ENCODE measurements at places on chromosomes 4 and X.

- DNase-seq = peak; percentile 9
Observed at GRCh38 chr4:166458756-166459155, 585.7 kb downstream of the TLL1 start.

DNA sequence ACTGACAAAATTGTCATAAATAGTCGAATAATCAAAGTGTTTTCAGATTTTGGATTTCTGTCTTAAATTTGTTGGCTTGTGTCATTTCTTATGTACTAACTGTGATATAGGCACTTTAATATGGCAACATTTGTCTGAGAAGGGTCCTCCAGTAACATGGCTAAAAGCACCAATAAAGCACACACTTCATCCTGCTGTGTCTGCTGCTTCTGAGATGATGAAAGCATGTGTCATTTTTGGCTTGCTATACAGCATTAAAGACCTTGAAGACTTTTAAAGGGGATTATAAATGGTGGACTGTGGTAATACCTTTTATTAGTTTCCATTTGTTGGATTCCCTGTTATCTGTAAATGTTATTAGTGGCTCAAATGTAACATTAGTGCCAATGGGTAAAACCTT, 551.8 kb upstream of the GRID2 start:
- no peak for DNase-seq

GRCh38 chr4:87339440-87339839, 16.8 kb upstream of the HSD17B13 start:
- DNase-seq = no peak

DNA sequence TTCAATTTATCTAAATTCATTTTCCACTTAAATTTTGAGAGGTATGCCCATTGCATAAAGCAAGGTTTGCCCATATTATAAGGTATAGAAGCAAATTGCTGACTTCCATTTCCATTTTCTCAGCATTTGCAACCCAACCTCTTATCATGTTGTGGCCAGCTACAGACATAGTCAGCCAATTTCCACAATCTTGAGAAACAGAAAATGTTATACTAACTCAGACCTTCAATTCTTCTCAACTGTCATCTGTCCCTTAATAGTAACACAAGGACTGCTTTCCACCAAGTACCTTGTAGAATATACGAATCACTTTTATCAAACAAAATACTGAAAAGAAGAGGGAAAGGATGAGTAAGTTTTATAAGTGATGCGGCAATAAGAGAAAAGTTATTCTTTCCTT, 11.2 kb upstream of the GRIA3 start:
- no peak for DNase-seq

- no peak for DNase-seq
Observed at GRCh38 chr4:66035701-66036100, 365.4 kb upstream of the EPHA5 start.

DNA sequence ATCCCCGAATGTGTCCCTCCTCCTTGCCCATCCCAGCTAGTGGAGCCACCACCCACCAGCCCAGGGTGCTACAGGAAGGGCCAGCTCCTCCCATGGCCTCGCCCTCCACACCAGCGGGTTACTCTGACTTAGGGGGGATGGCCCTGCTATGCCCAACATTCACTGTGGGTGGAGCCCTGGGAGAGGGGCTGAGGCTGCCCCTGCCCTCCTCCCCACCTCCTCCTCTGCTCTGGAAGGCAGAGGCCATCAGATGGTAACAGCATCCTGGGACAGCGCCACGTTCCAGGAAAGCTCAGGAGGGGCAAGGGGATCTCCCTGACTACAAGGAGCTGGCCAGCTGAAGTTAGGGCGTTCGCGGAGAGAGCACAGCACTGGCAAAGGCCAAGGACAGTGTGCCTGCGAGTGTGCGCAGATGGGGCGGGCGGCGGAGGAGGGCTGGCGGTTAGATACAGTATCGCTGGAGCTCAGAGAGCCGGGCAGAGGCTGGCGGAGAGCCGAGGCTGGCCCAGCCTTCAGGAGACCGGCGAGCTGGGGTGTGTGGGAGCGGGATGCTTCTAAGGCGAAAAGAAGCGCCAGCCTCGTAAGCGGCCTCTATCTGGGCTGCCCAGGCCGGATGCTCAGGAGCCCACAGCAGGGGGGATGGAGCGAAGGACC, 1.5 kb downstream of the JAKMIP1 start:
- DNase-seq = no peak

DNA sequence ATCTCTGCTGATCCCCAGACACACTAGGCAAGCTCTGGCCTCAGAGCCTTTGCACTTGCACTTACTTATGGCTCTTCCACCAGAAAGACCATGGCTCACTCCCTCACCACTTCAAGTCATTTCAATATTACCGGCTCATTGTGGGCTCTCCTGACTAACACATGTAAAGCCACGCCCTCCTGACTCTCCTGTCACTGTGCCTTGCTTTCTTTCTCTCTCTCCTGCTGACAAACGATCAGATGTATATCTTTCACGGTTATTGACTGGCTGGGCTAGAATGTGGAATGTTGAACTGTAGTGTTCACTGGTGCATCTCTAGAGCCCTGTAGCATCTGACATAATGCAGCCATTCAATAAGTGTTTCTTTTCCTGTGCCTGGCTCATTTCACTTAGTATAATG, 425.1 kb downstream of the RAB28 start:
- no peak for DNase-seq

GRCh38 chr4:136438645-136439044, 1093.6 kb downstream of the PCDH18 start:
- no peak for DNase-seq

GRCh38 chr4:94000559-94000958, 172.0 kb downstream of the ATOH1 start:
- DNase-seq = no peak

GRCh38 chr4:180086480-180087190, 2156.6 kb upstream of the TENM3 start:
- no peak for DNase-seq

DNA sequence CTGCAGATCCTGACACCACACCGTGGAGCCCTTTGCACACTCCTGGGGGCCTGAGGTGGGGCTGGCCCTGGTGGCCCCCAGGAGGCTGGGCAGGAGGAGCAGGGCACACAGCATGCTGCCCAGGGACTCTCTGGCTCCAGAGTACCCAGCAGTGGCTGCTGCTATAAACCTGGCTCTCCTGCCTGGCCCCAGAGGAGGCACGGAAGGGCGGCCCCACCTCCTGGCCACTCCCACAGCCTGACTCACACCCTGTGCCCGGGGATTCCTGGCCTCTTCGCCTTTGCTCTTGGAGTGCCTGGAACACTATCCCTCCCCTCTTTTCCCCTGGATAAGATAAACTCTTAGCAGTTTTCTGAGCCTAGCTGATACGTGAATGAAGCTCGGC, at the start of gene PSAPL1:
Gene PSAPL1 (minus strand): TSS at position 165 of the 385 bp plus-strand sequence. CDS start 51 bp downstream, at position 114.
- peak; percentile 11 for DNase-seq

DNA sequence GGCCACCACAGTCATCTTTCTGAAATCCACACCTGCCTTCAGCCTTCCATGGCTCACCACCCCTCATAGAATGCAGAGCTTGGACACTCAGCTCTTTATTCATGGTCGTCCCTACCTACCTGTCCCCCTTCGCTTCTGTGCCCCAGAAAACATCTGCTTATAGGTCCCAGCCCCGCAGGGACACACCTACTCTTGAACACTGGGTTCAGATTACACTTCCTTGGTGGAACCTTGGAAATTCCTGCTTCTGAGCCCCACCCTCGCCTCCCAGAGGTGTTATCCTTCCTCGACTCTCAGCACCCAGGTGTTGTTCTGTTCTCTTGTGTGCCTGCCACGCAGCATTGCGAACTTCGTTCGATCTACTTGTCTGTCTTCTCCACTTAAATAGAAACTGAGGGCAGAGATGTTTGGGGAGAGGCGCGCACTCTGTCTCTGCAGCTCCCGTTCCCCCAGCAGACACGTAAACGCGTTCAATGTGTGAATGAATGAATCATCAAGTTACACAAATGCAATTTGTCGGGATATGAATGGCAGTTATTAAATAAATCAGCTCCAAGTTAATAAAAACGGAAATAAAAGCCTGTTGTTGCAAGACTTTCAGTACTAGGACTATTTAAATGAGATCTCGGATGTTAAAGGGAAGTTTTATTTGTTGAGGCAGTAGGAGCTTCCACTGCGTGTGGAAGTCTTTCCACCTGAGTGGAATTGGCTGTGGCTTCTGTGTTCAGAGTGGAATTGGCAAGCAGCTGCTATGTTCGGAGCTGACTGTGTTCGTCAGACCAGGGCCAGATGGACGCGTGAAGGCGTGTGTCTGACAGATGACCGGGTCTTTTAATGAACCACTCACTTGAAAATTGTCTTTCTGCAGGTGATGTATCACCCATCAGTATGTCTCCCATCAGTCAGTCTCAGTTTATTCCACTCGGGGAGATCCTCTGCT, 95.6 kb downstream of the STOX2 start:
- DNase-seq = no peak

GRCh38 chrX:44223150-44223549, 120.3 kb downstream of the EFHC2 start:
- DNase-seq = peak; percentile 80

DNA sequence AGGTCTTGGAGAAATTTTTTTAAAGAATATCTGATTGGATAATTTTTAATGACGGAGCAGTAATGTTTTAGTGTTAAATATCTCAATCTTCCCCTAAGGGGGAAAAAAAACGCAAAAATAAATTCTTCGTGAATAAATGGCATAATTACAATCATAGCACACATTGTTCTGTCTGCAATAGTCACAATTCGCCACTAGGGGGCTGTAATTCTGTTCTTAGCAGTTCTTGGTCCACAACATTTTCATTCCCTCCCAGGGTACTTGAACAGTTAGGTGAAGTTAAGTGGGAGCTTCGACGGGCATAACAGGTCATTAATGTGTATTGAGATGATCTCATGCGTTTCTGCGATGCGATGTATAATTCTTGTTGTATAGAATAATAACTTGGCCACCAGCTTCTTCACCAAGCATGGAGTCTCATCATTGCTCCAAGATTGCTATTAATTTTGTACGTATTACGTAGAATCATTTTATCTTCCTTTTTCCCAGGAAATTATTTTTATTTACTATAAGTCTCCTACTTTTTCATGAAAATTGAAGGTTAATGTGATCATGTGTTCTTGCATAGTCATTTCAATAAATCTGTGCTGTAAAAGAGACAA, 27.2 kb downstream of the HTR2C start:
- DNase-seq = peak; percentile 21

DNA sequence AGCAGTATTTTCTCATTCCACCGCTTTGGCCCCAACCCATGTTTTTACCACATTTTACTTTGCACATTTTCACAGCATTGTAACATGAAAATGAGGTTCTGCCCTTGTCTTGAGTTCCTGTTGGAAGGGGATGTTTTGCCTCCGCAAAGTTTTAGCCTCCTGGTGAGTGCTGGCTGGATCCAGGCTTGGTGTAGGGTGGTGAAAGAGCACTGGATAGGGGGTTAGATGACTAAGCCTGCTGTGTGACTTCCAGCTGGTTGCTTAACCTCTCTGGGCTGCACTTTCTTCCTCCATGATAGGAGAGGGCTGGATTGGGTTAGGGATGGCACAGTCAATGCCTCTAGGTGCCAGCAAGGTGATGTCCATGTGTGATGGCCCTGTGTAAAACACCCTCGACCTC, 28.9 kb downstream of the CYTL1 start:
- DNase-seq = no peak

- DNase-seq = peak; percentile 6
Observed at GRCh38 chr4:161247831-161248230, 916.0 kb downstream of the FSTL5 start.

DNA sequence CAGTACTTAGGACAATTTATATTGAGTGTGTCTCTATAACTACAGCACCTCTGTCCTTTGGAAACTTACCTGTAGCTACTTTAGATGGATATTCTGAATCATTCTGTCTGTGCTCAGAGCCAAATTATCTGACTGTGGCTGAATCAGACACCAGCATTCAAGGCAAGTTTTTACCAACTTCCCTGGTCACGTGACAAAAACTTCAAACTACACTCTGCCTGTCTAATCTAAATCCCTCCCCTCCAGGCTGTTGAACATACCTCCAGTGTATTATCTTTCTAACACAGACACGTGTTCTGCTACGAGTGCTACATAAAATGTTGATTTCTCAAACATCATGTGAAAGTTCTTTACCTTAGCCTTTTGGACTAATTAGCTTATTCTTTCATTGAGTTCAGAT, 641.2 kb upstream of the CPEB2 start:
- no peak for DNase-seq

DNA sequence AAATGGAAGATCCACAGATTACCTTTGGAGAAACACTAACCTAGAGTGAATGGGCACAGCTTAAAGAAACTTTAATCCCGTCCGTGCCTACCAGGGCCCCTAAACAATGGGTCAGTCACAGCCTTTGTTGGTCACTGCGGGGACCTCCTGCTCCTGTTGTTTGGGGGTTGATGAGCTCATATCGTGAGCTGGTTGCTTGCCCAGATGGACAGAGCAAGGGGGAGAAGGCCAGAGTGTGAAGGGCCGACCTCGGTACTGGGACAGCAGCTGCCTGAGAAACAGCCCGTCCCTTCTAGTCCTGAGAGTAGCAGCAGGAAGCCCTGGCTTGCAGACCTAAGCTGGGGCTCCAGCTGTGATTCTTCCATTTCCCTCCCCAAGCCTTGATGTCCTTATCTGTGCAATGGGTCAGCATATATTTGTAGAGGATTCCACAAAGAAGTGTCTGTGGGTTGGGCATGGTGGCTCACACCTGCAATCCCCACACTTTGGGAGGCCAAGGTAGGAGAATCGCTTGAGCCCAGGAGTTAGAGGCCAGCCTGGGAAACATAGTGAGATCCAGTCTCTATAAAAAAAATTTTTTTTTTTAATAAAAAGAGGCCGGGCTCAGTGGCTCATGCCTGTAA, 69.6 kb upstream of the SLC34A2 start:
- no peak for DNase-seq

DNA sequence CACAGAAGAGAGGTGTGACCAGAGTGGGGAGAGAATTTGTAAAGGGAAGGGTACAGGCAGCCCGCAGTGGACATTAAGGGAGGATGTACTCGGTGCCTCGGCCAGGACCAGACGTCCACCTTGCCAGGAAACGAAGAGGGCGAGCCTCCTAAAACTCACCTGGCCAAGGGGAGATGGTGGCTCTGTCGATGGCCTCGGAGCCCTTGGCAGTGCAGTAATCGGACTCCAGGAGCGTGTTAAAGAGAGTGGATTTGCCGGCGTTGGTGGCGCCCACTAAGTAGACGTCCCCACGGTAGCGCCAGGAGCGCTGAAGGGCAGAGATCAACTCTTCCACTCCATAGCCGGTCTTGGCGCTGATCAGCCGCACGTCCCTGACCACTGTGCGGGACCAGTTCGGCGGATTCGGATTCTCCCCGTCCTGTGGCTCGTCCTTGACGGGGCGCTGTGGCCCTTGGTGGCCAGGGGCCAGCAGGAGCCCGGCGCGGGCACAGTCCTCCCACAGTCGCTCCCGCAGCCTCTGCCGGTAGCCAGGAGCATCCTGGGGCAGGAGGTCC, 1.0 kb downstream of the NOA1 start:
- DNase-seq = no peak

GRCh38 chr4:40800064-40800463, 50.3 kb downstream of the NSUN7 start:
- no peak for DNase-seq

GRCh38 chrX:65035446-65035770, 59.2 kb upstream of the ZC4H2 start:
- peak; percentile 8 for DNase-seq

GRCh38 chr4:96094183-96094582, 254.3 kb downstream of the PDHA2 start:
- no peak for DNase-seq
